Central memory CD4-positive, alpha-beta T cell (primary cell): ENCODE measurements at places on chromosomes 2 and 18.

GRCh38 chr2:189046320-189046719, 72.1 kb downstream of the COL3A1 start:
- DNase-seq = no peak

DNA sequence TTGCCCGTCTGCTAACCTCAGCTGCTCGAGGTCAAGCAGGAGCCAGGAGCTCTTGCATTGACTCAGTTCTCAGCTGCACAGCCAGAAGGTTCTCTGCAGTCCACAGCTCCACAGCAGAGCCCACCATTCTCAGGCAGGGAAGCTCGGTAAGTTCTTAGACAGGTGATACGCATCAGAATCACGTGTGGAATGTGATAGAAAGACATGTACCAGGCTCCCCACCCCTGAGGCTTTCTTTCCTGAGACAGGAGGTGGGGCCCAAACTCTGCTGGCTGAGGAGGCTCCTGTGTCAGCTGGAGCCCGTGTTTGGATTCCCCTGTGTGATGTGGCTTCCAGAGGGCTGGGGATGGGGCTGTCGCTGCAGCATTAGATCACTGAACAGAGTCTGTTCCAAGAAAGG, 28.0 kb downstream of the DIPK1C start:
- DNase-seq = no peak

DNA sequence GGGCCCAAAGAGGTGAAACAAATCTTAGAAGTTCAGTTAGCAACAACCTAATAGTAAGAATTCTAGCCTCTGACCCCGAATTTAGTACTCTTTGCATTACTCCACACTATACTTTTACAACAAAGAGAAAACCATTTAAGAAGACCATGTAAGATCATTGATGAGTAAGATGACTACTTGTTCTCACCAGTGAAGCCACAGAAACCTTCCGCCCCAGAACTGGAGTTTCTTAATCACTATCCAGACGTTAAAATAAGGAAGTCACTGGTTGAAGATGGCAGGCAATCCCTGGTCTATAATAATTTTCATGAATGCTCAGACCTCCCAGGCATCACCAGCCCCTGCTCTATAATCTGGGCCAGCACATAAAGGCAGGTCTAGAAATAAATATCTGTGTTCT, 95.0 kb downstream of the TMEM163 start:
- no peak for DNase-seq

DNA sequence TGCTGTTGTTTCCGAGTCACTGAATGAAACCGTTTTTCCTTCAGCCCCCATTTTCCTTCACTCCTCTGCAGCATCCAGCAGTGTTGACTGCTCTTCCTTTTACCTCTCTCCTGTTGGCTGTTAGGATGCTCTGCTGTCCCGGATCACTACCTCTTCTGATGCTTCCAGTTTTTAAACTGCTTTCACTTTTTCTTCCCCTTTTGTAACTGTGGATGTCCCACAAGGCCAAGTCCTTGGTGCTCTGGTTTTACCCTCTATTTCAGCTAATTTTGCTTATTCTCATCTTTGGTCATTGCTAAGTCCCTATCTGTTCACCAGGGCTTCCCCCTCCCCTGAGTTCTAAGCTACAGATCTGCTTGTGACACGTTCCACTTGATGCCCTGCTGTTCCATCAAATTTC, 39.4 kb upstream of the MAP4K3 start:
- no peak for DNase-seq

- no peak for DNase-seq
Observed at GRCh38 chr18:48153613-48154481, 223.4 kb upstream of the SMAD2 start.

GRCh38 chr2:230178546-230179485, 41.0 kb downstream of the SP110 start:
- no peak for DNase-seq

DNA sequence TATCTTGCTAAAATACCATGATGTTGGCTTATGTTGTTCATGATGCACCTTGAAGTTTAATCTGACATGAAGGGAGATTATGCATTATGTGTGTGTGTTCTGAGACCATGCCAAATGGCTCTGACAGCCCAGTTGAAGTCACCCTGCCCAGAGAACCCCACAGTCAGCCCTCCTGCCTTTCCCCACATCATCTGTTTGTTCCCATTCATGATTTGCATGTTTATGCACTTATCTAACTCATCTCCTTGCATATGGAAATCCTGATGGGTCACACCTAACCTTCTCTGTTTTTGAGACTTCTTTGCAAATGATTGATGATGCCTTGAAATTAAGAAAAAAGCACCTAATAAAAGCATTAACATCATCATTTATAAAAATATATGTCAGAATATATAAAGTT, 752.2 kb downstream of the GALR1 start:
- no peak for DNase-seq

DNA sequence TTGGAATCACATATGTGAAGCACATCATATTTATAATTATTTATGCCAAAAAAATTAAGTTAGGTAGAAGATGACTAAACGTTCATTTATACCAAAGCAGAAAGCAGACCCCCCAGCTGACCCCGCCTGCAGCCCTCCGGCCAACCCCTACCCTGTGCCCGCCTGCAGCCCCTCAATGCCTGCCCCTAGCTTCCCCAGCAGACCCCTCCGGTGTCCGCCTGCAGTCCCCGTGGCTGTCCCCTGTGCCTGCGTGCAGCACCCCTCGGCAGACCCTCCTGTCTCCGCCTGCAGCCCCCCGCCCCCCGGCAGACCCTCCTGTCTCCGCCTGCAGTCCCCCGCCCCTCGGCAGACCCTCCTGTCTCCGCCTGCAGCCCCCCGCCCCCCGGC, 136.2 kb downstream of the NFATC1 start:
- no peak for DNase-seq

- DNase-seq = no peak
Observed at GRCh38 chr2:85804583-85804982, 50.8 kb downstream of the ATOH8 start.

DNA sequence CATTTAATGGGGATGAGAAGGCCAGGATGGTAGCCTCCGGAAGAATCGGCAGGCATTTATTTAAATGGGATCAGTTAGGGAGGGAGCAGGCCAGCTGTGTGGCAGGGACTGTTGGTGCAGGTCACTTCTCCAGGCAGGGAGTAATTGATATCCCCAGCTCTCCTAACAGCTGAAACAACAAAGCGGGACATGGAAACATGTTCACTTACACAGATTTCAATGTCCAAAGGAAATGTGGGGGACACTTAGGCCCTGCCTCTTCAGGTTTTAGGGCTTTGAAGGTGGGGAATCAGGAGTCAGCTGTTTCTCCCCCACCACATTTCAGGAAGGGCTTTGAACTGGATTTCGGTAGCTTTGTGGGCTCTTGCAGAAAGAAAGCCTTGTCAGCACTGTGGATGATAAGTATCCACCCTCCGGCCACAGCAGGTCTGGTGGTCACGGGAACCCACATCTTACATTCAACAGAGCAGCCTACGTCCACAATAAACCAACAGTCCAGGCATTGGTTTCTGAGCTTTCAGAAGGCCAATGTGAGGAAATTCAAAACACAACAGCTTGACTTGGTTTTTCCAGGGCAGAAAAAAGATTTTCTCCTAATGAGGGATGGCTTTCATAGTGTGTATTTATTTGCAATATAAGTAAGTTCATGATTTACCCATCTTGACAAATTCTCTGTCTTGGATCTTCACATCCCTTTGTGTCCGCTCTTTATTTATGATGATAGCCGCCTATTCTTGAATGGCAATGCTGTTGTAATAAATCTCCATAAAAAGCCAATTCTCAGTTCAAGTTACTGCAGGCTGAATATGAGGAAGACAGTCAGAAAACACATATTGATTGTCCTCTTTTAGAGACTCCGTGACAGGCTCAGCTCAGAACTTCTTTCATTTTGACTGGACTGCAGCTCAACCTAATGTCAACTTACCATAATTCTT, 96.6 kb upstream of the NRP2 start:
- DNase-seq = no peak

DNA sequence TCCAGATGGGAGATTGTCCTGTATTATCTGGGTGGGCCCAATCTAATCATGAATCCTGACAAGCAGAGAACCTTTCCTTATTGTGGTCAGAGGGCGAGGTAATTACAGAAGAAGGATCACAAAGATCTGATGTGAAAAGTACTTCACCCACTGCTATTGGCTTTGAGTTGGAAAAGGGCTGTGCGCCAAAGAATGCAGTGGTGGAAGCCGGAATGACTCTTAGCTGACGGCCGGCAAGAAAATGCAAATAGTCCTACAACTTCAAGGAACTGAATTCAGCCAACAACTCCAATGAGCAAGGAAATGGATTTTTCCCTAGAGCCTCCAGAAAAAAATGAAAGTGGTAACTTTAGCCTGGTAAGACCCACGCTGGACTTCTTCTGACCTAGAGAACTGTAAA, 67.3 kb downstream of the CTNNA2 start:
- no peak for DNase-seq

DNA sequence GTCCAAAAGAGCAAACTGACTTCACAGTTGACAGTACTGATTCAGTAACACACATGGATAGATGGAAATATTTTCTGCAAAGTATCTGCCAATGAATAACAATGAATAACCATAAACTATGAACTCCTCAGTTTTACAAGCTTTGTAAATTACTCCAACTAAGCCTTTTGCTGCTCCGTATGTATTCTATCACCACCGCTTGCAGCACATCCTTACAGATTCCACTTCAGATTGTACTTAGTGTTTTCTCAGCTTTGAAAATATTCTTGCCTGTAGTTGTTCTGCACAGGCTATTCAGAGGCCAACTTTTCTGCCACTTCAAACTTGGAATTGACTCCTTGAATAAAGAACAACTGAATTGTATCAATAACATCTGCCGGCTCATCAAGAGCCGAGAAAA, 36.2 kb downstream of the TLK1 start:
- no peak for DNase-seq

GRCh38 chr2:112709703-112710102, 11.1 kb upstream of the NT5DC4 start:
- no peak for DNase-seq

GRCh38 chr18:36792634-36793283, 36.0 kb downstream of the TPGS2 start:
- no peak for DNase-seq

GRCh38 chr2:197888321-197888720, 83.9 kb downstream of the PLCL1 start:
- DNase-seq = no peak

- DNase-seq = no peak
Observed at GRCh38 chr2:147211484-147211883, 633.3 kb upstream of the ACVR2A start.

- no peak for DNase-seq
Observed at GRCh38 chr2:54666634-54667265, 56.7 kb upstream of the EML6 start.

- no peak for DNase-seq
Observed at GRCh38 chr2:240042740-240043139, 10.6 kb downstream of the OR6B3 start.

DNA sequence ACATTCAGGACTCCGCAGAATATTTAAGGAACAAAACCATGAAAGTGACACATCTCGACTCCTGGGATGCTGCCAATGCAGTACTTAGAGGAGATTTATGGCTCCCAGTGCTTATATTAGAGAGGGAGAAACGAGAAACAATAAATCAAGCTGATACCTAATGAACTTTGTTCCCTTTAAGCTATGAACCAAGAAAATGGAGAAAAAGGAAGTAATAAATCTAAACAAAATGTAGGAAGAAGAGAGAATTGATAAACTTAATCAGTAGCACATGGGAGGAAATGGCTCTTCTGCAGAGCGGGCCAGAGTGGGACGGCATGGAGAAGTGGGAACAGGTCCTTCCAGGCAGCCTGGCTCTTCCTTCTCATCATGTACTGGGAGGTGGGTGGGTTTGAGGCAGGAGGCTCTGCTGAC, 42.7 kb downstream of the NPPC start:
- no peak for DNase-seq

DNA sequence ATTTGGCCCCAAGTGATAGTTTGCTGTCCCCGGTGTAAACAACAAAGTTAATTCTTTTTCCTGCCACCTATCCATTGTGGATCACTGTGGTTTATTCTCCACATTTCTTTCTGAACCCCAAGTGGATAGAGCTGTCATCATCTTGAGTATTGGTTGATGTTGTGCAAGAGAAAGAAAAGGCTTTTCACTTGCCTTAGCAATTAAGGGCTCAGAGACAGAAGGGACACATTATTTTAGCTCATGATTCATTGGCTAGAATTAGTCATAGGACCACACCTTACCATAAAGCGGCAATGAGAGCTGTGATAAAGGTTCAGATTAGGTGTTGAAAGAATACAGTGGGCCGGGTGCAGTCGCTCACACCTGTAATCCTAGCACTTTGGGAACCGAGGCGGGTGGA, 442.1 kb upstream of the DCC start:
- DNase-seq = no peak

GRCh38 chr2:223096235-223096970, 44.4 kb downstream of the KCNE4 start:
- DNase-seq = no peak

GRCh38 chr2:199914372-199914958, 3.4 kb downstream of the C2orf69 start:
- DNase-seq = no peak

DNA sequence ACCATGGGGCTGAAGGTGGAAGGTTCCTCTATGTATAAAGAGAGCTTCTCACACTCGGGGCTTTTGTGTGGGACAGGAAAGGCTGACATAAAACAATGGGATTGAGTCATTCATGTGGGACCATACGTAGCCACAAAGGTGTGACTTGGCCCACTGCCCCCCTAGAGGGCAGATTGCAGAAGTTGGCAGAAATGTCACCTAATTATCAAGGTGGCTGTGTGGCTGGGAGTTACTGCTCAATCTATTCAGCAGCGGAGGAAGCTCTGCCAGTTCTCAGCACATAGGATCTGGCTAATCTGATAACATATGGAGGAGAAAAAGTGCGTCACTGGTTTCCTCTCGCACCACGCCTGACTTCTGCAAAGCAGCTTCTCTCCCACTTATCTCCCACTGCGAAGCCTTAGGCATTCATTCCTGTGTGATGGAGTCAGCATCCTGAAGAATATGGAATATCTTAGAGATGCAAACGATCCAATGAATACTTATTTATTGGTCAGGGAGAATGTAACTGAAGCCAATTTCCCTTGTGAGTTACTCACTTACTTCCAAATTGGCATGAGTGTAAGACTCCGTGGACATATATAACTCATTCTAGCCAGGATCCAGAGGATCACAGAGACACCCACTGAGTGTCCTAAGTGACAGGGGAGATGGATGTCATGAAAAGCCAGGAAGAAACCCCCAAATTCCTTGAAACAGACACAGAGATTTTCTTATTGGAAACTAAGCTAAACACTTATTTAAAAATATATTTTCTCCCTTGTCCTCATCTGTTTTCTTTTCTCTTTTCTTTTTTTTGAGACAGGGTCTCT, 344.8 kb downstream of the TGIF1 start:
- DNase-seq = no peak

DNA sequence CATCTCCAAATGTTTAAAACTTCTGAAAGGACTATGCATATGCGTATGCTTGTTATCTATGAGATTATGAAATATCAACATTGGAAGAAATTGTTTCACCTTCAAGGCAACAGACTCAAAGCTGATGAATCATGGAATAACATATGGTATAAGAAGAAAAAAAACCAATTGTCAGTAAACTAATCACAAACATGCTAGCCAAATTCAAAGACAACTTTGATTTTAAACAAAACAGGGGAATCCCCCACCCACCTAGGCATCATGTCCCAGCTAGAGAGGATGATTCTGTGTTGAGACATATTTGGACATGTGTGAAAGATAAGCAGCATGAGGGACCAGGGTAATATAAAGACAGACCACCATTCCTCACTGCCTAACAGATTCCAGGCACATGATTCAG, 147.7 kb downstream of the WDPCP start:
- no peak for DNase-seq

- no peak for DNase-seq
Observed at GRCh38 chr2:4465671-4466070, 762.3 kb downstream of the DCDC2C start.

GRCh38 chr2:112073875-112074274, 18.8 kb downstream of the TMEM87B start:
- no peak for DNase-seq
